ENCODE measurements at places on chromosomes 5 and 9. TPM values are rescaled to one million over a fixed set of nuclear protein-coding genes. Genes with fewer than 3 reads are reported as not detected.

- no peaks in the 10 kb centered on the region for H3K27me3 ChIP-seq
- no peak for DNase-seq
- H3K4me1 ChIP-seq: peaks cover 59% of the 10 kb centered on the region
- H3K27ac ChIP-seq: no peak overlapping the region
These were observed 36.4 kb upstream of the TNFAIP8 start for GRCh38 chr5:119319401-119319800.

DNA sequence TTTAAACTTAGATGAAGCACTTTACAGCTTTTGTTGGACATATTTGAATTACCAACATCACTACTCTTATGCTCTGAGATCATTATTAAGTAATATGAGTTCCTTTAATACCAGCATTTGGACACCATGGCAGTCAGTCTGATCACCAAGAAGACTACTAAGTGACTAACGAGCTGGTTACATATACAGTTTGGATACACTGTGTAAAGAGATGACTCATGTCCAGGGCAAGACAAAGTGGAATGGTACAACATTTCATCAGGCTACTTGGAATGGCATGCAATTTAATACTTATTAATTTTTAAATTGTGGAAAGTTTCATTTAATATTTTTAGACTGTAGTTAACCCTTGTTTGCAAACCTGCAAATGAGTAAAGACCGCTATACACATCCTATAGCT, 237.4 kb upstream of the PRDM9 start:
- no peak overlapping the region for H3K4me3 ChIP-seq
- H3K27ac ChIP-seq: no peak overlapping the region
- H3K4me1 ChIP-seq: no peaks in the 10 kb centered on the region
- DNase-seq: no peak
- no peaks in the 10 kb centered on the region for H3K36me3 ChIP-seq

DNA sequence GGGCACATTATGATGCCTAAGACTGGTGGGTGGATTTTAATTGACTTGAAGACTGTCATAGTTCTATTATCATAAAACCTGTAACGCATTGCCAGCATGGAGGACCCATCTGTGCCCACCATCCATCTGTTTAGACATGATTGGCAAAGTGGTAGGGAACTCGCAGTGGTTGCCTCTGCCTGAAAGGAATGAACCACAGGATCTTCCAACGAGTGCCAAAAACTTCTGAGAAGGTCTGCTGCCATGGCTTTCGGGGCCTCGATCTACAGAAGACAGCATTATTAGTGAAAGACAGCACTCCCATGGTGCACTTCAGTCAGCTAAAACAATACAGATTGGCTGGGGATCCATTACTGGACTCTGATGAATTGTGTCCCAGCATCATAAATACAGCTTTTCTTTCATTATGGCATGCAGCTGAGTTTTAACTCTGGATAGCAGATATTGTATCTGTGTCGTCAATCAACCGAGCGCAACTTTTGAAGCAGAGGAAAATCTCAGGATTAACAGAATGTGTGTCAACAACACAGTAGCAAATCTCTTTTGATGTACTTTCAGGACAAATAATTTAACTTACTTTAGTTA, 74.3 kb downstream of the ZDHHC21 start:
- H3K27me3 ChIP-seq: no peaks in the 10 kb centered on the region
- H3K4me3 ChIP-seq: no peak overlapping the region
- no peak for DNase-seq
- no peaks in the 10 kb centered on the region for H3K4me1 ChIP-seq

DNA sequence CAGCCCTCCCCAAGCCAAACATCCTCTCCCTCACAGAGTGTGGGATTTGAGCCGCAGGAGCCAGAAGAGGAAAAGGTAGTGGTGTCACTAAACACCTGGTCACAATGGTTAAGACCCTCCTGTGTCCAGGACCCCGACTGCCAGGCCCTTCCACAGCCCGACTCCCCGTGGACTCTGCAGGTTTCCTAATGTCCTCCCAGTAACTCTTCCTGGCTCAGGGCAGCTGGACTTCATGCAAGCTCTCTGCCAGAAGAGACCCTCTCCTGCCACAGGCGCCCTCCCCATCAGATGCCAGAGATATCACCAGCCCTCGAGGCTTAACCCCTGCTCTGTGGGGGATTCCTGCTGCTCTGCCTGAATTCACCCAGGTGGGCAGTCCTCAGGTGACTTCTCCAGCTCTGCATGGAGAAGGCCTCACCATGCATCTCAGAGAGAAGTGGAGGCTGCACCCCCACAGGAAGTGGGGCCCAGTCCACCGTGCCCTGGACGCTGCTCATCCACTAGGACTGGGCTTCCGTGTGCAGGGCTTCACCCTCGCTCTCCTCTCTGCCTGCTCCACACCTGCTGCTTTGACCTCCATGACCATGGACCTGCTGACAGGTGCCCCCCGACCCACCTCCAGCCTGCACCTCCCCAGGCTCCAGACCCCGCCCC, 111.2 kb downstream of the ADAMTS2 start:
- H3K36me3 ChIP-seq: no peaks in the 10 kb centered on the region
- no peak for DNase-seq
- H3K4me1 ChIP-seq: no peaks in the 10 kb centered on the region
- H3K4me3 ChIP-seq: no peak overlapping the region
- no peak overlapping the region for H3K27ac ChIP-seq
- no peaks in the 10 kb centered on the region for H3K27me3 ChIP-seq

GRCh38 chr9:128406848-128407391, 13.7 kb upstream of the CERCAM start:
- H3K36me3 ChIP-seq: no peaks in the 10 kb centered on the region
- H3K27ac ChIP-seq: no peak overlapping the region
- H3K4me1 ChIP-seq: no peaks in the 10 kb centered on the region

DNA sequence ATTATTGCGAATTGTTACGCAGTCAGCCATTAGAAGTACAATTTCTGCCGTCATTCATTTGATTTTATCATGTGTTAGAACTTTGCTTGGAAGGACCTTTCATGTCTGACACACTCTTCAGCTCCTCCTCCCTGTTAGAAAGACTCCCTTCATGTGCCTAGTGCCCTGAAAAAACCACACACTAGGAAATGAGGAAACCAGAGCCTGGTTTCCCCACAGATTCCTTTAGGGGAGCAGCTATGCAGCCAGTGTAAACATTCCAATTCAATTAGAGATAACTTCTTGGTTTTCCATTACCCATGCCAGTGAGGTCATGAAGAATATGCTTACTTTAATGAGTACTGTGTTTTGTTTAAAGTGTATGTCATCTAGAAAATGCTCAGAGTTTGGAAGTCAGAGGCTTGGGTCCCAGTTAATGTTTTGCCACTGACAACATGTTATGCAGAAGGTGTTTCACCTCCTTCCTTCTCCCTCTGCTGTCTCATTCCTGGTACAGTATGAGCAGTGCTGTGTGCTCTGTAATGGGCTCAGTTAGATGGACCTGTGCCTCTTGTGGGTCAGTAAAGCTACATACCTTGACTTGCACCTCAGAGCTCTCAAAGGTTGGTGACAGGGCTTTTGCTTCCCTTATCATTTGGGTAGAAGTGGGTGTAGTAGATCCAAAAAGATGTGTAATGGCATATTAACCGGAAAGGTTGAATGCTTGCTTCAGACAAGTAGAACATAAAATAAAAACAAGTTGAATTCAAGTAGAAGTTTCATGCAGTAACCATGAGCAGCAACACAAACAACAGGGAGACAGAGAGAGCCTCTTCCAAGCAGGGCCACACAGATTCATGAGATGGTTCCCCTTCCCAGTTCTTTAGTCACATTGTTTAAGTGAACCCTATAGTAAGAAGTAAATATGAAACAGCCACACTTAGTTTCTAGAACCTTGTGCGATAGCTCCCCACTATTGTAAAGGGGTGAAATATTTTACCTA, 52.6 kb upstream of the TNFAIP8 start:
- H3K4me1 ChIP-seq: peaks cover 48% of the 10 kb centered on the region
- H3K36me3 ChIP-seq: peaks cover 2% of the 10 kb centered on the region
- H3K27me3 ChIP-seq: no peaks in the 10 kb centered on the region
- no peak for DNase-seq
- peak overlapping the region; percentile 43 for H3K27ac ChIP-seq

- no peak overlapping the region for H3K4me3 ChIP-seq
- H3K36me3 ChIP-seq: no peaks in the 10 kb centered on the region
- H3K27ac ChIP-seq: no peak overlapping the region
- H3K4me1 ChIP-seq: peaks cover 5% of the 10 kb centered on the region
- DNase-seq: no peak
These were observed 511.9 kb downstream of the CCDC171 start for GRCh38 chr9:16064771-16065170.

Gene NSD1
- 10.9 TPM for polyA plus RNA-seq

Gene ZNF618
- polyA plus RNA-seq: 1.6 TPM
